Fibroblast of lung (primary cell): ENCODE measurements at places on chromosomes 3 and 15. TPM values are rescaled to one million over a fixed set of nuclear protein-coding genes. Genes with fewer than 3 reads are reported as not detected.

Gene RBP2
- total RNA-seq: not detected in 2 replicates

Gene EPB42
- total RNA-seq: not detected in 2 replicates

Gene GOLGA6L7
- total RNA-seq: not detected in 2 replicates

Gene TM6SF1
- 2.3 and 3.6 TPM in 2 replicates for total RNA-seq

Gene CAND2
- 12.1 and 16.7 TPM in 2 replicates for total RNA-seq

Gene CTDSPL
- 31.8 and 34.0 TPM in 2 replicates for total RNA-seq

Gene IQGAP1
- 160 and 270 TPM in 2 replicates for total RNA-seq

Gene SPRED1
- 31.6 and 39.0 TPM in 2 replicates for total RNA-seq

Gene PRR20G
- not detected in 2 replicates for total RNA-seq

Gene SLC28A1
- total RNA-seq: not detected in 2 replicates

Gene GOLGA6D
- total RNA-seq: under 0.01 TPM in 1 of 2 replicates, not detected in the other

Gene VEPH1
- total RNA-seq: 21.1 and 34.7 TPM in 2 replicates

Gene NOX5
- under 0.01 and 0.33 TPM in 2 replicates for total RNA-seq

Gene COL8A1
- total RNA-seq: 24.7 and 85.4 TPM in 2 replicates

Gene SCN5A
- total RNA-seq: 0.50 and 0.77 TPM in 2 replicates

Gene GOLGA6B
- not detected in 2 replicates for total RNA-seq

Gene SLC27A2
- under 0.01 and 0.66 TPM in 2 replicates for total RNA-seq

Gene C15orf61
- total RNA-seq: 4.6 and 7.4 TPM in 2 replicates

Gene CTXN2
- total RNA-seq: not detected in 2 replicates
